ENCODE measurements at places on chromosomes 12 and 14.

DNA sequence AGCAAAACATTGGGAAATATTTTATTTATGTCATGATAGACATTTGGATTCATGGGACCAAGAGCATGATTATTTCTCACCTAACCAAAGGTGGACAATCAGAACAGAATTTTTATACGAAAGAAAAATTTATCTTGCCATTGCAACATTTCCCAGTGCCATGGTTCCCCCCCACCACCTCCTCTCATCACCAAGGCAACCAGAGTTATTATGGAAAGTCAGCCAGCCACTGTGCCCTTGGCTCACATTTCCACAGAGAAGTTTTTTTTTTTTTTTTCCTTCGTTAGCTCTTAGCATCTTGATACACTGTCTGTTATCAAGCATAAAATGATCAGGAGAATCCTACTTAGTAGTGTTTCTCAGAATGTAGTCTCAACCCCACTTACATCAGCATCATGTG lies 176.4 kb upstream of the TMTC1 start:
- DNase-seq, result no peak

GRCh38 chr12:14395074-14395778 lies 29.7 kb downstream of the ATF7IP start:
- no peak for DNase-seq

- DNase-seq, result no peak
These were observed 41.5 kb downstream of the KCTD10 start for GRCh38 chr12:109435428-109436187.

DNA sequence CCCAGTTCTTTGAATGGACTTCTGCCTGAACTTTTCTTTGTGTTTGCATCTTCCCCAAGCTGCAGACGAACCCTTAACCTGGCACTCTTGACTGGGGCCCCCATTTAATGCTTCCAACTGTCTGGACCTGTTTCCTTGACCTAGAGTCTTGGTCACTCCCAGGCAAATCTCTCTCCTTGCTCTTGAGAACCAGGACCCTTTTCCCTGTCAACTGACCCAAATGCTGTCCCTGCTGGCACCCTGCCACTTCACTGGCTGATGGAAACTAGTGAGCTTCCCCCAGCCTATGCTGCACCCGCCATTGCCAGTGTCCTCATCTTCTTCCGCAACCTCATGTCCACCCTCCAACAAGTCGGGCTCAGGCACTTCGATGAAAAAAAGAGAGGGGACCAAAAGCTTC lies 79.5 kb downstream of the PRIMA1 start:
- no peak for DNase-seq

GRCh38 chr12:1428671-1429070 lies 165.7 kb downstream of the FBXL14 start:
- DNase-seq, result no peak

- DNase-seq, result no peak
These were observed 19.1 kb upstream of the ACVR1B start for GRCh38 chr12:51932218-51933076.

DNA sequence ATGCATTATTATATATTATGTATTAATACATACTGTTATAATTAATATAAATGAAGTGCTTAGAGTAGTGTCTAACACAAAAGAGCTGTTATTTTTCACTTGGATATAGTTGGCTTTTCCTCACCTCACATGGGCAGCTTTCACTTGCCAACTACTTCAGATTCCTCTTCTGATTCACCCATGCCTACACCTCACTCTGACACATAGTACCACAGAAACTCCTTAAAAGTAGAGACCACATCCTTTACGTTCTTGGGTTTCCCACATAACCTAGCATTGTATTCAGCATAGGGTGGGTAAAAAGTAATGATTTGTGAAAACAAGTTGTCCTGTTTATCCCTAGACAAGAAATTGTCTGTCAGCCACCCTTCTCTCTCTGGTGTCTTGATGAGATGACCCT lies 61.0 kb downstream of the DIO2 start:
- DNase-seq, result no peak

GRCh38 chr12:5335069-5335468 lies 96.8 kb upstream of the NTF3 start:
- DNase-seq, result no peak

GRCh38 chr12:95583933-95584332 lies 32.7 kb upstream of the USP44 start:
- no peak for DNase-seq

DNA sequence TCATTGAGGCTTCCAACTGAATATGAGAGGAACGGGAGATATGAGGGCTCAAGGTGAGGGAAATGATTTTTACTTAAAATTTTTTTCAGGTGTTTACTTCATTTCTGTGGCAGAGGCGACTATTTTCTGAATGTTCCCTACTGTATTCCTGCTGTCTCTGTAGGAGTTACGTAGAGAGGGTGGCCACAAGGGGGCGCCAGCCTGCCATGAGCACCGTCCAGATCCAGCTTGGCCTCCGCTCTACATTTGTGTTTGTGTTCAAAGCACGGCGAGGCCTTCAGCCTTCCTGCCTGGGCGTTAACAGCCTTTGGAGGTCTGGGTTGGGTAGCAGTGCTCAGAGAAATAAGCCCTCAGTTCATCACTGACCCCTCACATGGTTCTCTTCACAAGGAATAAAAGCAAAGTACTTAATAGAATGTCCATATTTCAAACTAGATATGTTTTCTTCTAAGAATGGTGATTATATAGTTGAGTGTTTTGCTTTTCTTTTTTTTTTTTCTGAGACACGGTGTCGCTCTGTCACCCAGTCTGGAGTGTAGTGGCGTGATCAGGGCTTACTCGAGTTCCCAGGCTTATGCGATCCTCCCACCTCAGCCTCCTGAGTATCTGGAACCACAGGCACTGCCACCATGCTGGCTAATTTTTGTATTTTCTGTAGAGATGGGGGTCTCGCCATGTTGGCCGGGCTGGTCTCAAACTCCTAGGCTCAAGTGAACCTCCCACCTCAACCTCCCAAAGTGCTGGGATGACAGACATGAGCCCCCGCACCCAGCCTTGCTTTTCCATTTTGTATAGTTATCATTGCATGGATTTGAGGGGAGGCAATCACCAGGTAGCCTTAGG lies 22.3 kb downstream of the CKB start:
- peak; percentile 85 for DNase-seq

DNA sequence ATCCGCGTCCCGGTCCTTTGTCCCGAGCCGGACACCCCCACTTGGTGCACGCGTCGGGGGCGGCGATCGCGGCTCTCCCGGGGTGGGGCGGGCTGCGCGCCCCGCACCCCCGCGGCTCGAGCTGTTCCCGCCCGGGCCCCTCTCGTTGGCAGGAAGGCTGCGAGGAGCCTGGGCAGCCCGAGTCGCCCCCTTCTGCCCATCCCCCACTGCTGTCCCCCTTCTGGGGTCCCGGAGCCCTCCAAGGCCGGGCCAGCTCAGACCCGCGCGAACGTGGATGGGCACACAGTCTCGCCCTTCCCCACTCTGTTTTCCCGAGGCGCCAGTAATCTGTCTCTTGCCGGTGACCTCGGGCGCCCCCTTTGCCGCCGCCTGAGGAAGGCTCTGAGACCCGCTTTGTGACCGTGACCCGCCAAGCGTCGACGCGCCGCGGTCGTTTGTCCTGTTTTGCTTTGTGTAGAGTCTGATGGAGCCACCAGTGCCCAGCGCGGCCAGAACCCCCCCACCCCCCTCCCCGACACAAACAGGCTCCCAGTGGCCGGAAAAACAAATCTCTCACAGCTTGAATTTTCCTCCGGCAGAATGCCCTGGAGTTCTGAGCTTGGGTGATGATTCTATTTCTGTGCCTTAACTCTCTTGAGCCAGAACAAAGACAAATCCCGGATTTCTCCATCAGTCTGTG lies 610 bp downstream of the C14orf132 start:
- no peak for DNase-seq

DNA sequence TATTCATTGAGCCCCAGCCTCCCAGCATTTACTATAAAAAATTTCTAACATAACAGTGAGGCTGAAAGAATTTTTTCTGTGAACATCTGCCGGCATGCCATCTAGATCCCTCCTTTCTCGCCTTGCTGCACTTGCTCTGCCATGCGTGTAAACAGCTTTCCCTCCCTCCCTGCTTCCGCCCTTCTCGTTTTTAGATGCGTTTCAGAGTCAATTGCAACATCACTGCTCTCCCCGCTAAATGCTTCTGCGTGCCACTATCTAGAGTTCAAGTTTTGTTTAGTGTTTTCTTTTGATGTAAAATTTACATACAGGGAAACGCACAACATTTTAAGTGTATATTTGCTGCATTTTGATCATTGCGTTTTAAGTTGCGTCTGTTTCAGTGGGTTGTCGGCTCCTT lies 83.6 kb downstream of the CCDC92 start:
- DNase-seq, result no peak

- DNase-seq, result peak; percentile 10
These were observed 53.6 kb downstream of the BRMS1L start for GRCh38 chr14:35879654-35880249.

GRCh38 chr14:75497191-75497590 lies 25.1 kb upstream of the BATF start:
- no peak for DNase-seq

DNA sequence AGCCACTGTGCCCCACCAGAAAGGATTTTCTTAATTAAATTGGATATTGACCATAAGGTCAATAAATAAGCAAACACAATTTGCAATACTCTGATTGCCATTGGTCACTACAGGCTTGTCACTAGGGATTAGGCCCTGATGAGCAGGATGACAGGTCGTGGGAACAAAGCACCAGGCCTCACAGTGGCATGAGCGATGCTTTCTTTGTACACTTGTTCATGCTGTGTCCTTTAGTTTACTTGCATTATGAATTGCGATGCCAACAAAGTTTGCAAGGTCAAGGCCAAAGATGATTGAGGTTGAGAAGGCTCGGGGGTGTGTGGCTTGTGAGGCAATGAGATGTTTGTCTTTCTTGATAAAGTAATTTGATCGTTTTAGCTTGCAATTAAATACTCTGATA lies 136.0 kb downstream of the TTC8 start:
- DNase-seq, result no peak

DNA sequence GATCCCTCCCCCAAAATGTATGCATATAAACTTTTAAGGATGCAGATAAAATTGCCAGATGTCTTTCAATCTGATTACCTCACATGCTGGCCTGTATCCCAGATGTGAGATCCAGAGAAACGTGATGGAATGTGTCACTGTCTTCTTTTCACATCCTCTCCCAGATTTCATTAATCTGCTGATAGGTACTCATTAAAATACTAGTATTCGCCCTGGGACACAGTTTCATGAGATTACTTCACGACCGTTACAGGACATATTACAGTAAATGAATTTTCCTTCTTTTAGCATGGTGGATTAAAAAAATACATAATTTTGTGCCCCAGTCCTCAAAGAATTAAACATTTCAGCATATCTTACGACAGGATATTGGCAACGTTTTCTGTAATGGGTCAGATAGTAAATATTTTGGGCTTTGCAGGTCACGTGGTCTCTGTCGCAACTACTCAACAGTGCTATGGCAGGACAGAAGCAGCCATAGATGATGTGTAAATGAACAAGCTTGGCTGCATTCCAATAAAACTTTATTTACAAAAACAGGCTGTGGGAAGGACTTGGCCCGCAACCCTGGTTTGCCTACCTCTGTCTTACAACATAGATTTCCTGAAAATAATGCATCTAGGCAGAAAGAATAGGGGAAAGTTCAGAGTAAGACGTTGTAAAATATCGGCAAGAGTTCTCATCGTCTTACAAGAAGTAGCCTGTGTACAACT lies 156.0 kb upstream of the DIO3 start:
- peak; percentile 32 for DNase-seq

GRCh38 chr14:72966038-72966437 lies 39.8 kb downstream of the DCAF4 start:
- DNase-seq, result no peak

DNA sequence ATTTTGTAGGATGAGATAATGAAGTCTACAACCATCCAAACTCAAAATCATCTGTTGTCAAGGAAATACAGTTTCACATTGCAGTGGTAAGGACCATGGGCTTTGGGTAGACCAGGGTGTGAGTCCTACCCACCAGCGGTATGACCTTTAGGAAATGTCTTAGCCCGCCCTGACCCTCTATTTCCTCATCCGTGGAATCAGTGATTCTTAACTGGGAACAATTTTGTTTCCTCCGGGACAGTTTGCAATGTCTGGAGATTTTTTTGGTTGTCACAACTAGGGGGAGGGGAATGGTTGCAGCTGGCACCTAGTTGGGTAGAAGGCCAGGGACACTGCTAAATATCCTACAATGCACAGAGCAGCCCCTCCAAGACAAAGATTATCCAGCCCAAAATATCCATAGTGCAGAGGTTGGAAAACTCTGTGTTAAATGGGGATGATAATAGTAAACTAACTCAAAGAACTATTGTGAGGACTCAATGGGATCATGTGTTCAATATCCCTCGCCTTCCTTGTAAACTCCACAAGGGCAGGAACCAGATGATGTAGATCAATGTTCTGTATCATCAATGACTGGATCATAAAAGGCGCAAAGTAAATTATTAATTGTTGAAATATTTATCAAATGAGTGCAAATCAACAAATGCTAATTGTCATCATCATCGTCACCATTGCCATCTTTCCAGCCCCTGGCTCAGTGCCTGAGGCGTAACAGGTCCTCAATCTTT lies 15.7 kb upstream of the IFT81 start:
- DNase-seq, result no peak

GRCh38 chr14:96925422-96925821 lies 128.2 kb downstream of the VRK1 start:
- no peak for DNase-seq

DNA sequence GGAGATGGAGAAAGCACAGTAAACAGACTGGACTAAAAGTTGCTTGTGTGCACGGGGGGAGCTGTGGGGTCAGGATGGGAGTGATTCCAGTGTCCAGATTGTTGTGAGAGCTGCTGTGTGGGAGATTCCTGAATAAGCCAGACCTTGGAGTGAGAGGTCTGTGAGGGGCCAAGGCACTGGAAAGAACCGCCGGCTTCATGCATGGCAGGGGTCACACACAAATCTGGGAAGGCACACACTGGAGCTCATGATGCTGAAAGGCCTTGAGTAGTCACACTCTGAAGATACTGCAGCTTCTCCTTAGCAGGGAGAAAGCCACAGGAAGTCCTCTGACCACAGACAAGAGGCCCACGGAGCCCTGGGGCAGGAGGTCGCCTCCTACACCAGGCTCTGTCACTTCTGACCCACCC lies 23.1 kb downstream of the ADCY6 start:
- no peak for DNase-seq

DNA sequence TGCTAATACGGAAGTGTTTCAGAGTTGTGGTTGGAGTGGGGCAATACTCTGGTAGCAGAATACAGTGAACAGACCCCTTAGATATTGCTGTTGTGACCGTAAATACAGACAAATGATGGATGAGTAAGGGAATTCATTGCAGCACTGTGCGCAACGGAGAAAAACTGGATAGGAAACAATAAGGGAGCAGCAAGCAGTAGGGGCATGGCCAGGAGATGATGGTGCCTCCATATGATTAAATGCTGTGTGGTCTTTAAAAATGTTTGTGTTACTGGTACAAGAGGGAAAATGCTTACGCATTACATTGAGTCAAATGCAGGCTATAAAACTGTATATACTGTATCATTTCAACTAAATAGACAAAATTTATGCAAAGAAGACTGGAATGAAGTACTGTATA lies 61.6 kb downstream of the EML1 start:
- DNase-seq, result no peak

- peak; percentile 40 for DNase-seq
These were observed 9.2 kb downstream of the CD69 start for GRCh38 chr12:9751204-9752144.

GRCh38 chr12:40197590-40197989 lies 27.2 kb upstream of the LRRK2 start:
- DNase-seq, result no peak
